Bronchial smooth muscle cell (primary cell): ENCODE measurements at places on chromosomes 5 and 9. TPM values are rescaled to one million over a fixed set of nuclear protein-coding genes. Genes with fewer than 3 reads are reported as not detected.

ANKHD1 gene
- total RNA-seq, result 53.4 and 55.2 TPM in 2 replicates

FOXD4L5 gene
- 0.09 and 0.16 TPM in 2 replicates for total RNA-seq

SHOC1 gene
- total RNA-seq, result under 0.01 TPM in 1 of 2 replicates, not detected in the other

KIF20A gene
- 4.0 and 10.2 TPM in 2 replicates for total RNA-seq

HK3 gene
- total RNA-seq, result 0.09 TPM in 1 of 2 replicates, not detected in the other

AGXT2 gene
- total RNA-seq, result not detected in 2 replicates

LHFPL2 gene
- 46.3 and 89.3 TPM in 2 replicates for total RNA-seq

C7 gene
- total RNA-seq, result 0.26 and 0.79 TPM in 2 replicates

PCDHGA9 gene
- total RNA-seq, result 2.9 and 3.8 TPM in 2 replicates

NMUR2 gene
- not detected in 2 replicates for total RNA-seq

PIP5K1B gene
- total RNA-seq, result not detected in 2 replicates
